Cortex of kidney (tissue), 1 donor: ENCODE measurements at places on chromosomes 2 and 18.

GRCh38 chr2:122764014-122764413, 1008.6 kb downstream of the TSN start:
- no peak for DNase-seq

GRCh38 chr2:238943338-238944067, 95.6 kb downstream of the TWIST2 start:
- no peak for DNase-seq

- no peak for DNase-seq
Observed at GRCh38 chr2:144088863-144089262, 431.1 kb downstream of the ZEB2 start.

DNA sequence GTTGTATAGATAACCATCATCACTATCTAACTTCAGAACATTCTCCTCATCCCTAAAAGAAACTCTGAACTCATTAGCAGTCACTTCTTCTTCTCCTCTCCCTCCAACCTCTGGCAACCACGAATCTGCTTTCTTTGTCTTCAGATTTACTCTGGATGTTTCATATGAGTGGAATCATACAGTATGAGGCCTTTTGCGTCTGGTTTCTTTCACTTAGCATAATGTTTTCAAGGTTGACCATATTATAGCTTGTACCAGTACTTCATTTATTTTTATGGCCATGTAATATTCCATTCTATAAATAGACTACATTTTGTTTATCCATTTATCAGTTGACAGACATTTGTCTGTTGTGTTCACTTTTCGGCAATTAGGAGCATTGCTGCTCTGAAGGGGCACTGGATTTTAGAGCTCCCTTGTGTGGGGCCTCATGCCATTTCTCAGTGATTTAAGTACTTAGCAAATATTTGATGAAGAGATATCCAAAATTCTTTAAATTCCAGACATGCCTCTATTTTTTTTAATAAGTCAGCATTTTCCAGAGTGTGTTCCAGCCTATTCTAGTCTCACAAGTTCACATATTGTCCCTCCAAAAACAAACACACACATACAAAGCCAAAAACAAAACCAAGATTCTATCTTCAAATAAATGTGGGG, 22.5 kb upstream of the MAP3K20 start:
- no peak for DNase-seq

- DNase-seq = no peak
Observed at GRCh38 chr2:9095690-9096089, 92.2 kb upstream of the MBOAT2 start.

DNA sequence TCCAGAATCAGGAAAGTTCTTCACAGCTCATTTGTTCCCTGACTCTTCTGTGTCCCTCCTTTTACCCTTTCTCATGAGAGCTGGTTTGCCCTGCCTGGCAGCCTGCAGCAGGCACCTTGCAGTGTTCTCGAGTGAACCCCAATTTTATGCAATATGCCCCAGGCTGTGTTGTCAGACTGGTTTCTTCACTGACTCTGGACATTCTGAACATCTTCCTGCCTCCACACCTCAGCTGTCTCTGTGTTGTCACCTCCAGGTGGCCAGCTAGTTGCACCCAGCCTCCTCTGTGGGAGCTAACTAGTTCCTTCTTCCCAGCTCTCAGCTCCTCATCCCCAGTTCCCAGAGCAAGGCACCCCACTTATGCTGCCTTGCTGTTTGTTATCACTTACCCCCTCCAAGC, 5.5 kb downstream of the SETBP1 start:
- DNase-seq = no peak

DNA sequence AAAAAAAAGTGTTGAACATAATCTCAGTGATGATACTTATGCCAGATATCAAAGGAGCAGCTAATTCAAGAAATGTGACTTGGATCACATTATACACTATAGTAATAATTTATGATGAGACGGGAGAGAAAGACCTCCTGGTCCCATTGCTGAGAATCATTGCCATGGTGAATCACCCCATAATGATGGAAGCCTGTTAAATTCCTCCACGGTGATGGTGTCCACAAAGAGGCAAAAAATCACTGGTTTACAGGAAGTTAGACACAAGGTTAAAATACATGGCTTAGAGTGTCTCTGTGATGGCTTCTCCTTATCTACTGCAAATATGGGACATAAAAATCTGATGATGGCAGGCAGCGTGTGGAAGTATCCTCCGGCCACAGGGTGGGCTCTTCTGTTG, 210.0 kb downstream of the CDH2 start:
- no peak for DNase-seq

DNA sequence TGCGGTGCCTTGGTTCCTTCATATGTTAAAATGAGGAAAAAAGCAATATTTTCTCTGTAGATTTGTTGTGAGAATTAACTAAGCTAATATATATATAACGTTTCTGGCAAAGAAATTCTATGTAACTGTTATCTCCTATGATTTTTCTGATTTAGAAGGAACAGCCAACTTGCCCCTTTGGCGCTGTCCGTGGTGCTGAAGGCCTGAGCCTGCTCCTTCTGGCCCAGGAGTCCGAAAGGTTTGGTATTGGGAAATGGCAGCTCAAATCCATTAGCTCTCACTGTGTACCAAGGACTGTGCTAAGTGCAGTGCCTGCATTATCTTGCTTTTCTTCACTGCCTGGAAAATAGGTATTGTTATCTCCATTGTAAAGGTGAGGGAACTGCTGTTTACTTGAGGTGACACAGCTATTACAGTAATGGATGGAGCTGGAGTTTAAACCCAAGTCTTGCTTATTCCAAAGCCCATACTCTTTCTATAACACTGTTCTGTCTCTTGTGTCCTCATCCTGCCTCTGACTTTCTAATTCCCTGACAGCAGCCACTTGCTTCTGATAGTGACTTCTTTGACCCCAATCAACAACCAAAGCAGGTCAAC, 52.2 kb downstream of the C1QL2 start:
- DNase-seq = no peak

DNA sequence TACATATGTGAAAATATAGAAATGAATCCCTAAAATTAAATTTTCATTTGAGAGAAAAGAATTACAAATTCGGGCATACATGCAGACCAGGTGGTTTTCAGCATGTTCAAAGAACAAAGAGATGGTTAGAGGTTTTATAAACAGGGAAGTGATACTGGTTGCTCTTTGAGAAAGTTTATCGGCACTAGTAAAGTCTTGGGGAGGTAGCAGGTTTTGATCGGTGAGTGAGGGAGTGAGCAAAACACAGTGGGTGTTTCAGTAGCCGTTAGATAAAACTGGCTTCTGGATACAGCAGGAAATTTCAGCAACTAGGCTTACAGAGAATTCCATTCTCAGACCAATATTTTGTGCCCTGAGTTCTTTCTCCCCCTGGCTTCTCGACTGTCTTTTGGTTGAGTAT, 51.1 kb downstream of the DSC3 start:
- no peak for DNase-seq

DNA sequence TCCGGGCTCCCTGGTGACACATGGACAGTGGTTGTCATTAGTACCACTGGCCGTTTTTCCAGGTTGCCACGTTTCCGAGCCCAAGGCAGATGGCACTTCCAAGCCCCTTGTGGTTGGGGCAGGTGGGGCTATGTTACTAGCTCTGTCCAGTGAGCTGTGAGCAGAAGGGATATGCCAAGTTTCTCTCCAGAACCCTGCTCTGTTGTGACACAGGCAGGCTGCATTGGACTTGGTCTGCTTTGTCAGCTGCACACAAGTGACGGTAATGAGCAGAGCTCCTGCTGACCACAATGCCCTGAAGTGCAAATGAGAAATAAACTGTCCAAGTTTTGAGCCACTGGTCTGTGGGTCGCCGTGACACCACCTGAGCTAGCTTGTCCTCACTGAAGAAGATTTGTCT, 118.8 kb downstream of the GYPC start:
- no peak for DNase-seq
